ENCODE measurements at places on chromosomes 13 and 19.

DNA sequence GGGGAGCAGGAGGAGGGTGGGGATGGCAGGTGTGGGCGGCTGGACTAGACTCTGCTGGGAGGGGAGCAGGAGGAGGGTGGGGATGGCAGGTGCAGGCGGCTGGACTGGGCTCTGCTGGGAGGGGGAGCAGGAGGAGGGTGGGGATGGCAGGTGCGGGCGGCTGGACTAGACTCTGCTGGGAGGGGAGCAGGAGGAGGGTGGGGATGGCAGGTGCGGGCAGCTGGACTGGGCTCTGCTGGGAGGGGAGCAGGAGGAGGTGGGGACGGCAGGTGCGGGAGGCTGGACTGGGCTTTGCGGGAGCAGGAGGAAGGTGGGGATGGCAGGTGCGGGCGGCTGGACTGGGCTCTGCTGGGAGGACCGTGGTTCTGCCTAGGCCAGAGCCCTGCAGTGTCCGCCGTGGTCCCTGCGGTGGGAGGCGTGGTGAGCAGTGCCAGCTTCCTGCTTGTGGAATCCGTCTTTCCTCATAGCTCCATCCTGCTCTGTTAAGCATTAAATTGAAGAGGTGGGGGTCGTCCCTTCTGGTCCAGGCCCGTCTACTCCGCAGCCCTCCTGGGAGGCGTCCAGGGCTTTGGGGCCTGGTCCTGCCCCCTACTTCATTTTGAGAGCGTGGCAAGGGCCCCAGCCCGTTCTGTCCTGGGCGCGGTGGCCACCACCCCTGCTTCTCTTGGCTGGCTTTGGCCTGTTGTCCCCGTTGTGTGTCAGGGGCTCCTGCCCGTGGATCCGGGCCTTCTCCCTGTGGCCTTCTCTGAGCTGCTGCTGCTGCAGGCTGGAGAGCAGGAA, 4.7 kb downstream of the SPPL2B start:
- no peak for DNase-seq

- DNase-seq = no peak
Observed at GRCh38 chr19:10008184-10008765, 2.0 kb downstream of the COL5A3 start.

- DNase-seq = no peak
Observed at GRCh38 chr13:33862016-33862415, 44.1 kb downstream of the RFC3 start.

GRCh38 chr19:46210669-46211068, 18.9 kb upstream of the IGFL1 start:
- DNase-seq = no peak

DNA sequence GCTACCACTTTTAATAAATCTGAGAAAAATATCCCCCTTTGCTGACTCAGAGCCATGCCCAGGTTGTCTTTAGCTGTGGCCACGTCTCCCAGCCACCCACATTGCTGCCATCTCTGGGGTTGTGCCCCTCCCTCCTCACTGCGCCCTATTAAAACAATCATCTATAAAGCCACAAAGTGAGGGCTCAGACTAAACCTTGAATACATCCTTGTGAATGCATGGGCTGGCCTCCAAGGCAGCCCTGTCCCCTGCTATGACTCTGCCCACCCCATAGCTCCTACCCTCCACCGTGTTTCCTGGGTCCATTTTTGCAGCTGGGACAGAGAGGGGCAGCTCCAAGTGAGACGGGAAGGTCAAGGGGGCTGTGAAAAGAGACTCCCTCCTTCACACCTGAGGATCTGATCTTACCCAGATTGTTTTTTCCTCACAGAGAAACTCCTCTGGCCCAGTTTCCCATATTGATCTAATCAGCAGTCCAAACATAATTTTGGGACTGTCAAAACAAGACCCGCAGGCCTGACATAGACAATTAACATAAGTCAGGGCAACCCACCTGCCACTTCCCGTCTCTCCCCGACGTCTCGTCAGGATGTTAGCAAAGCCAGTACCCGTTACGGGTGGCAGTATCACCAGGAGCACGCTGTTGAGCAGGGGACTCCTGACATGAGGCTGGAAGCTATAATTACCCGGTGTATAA, 199.0 kb downstream of the KATNAL1 start:
- no peak for DNase-seq

Data from amygdala (tissue), 56 donors.